ENCODE measurements at places on chromosomes 4 and X.
A peak's percentile ranks its signal among the peaks of the same experiment; 100 is the strongest.

- DNase-seq: no peak
These were observed 732 bp upstream of the ESX1 start for GRCh38 chrX:104255465-104255864.

DNA sequence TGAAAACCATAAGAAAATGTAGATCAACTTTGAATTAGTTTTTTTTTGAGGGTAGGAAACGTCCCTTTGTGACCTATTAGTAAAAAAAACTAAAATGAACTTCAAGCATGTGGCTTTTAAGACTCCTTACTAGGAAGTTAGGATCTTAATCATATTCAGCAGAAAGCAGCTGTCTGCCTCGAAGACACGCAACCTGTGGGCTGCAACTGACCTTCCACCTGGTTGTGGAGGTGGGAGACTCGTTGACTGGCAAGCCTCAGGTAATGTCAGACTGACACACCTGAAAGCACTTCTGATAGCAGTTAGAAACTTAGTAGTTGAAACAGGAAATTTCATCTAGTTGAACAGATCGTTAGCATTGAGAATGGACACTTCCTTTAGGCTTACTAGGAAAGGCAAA is 37.4 kb downstream of the CCNG2 start:
- DNase-seq: no peak

DNA sequence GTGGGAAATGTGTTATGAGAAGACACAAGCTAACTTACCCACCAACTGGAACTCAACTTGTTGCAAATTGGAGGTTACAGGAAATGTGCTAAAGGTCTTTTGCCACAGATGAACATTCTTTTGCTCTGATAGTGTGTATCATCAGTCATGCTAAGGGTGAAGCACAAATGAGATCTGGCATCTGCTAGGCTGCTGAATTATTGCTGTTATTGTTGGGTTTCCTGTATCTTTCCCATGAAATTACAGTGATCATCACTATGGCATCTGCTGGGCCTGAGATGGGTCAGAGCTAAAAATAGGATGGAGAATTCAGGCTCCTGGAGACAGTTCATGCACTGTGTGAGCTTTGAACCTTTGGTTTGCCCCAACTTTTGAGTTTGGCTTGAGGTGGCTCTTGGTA is 124.5 kb downstream of the NPNT start:
- no peak for DNase-seq

GRCh38 chr4:79042079-79042674 is 102.9 kb upstream of the PAQR3 start:
- peak; percentile 11 for DNase-seq

DNA sequence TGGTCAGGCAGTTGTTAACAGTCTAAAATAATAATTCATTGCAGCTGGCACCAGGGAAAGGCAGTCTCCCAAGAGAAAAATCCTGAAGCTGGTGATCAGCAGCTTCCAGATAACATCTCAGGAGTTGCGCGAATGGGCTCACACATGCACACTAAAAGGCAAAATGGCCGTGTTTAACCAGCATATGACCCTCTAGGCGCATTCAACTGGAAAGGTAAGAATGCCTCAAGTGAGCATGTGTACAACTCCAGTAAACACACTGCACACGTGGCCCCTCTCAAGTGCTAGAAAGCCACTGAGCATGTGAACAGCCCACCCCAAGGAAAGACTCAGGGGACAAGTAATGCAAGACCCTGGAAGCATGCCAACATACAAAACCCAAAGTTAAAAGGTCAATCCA is 33.1 kb downstream of the STPG2 start:
- DNase-seq: no peak

- no peak for DNase-seq
These were observed 214.9 kb upstream of the UGT8 start for GRCh38 chr4:114383721-114384120.

GRCh38 chr4:109559625-109559982 is 442 bp upstream of the MCUB start:
- DNase-seq: no peak

- no peak for DNase-seq
These were observed 15.0 kb downstream of the APELA start for GRCh38 chr4:164892018-164892417.

DNA sequence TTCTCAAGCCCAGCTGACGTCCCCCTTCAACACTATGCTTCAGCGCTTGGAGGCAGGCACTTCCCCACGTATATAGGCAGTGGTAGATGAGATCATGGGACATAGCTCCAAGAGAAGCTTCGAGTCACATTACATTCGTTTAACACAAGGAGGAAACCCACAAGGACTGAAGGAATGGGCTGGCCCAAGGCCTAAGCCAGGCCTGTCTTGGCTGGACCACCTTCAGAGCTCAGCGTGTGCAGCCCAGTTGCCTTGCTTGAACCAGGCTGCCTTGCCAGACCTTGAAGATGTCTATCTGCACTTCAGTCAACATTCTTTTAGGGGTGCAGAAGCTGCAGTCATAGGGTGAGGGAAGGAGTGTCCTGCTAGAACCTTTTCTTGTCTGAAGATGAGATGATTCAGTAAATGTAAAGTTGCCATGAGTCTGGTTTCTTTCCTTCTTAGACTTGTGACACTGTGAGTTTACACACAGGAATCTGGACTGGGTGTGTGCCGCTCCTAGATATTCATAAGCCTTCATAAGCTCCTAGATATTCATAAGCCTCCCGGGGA is 144.1 kb upstream of the RBPJ start:
- DNase-seq: no peak

GRCh38 chrX:122188751-122189150 is 995.3 kb upstream of the GRIA3 start:
- no peak for DNase-seq

DNA sequence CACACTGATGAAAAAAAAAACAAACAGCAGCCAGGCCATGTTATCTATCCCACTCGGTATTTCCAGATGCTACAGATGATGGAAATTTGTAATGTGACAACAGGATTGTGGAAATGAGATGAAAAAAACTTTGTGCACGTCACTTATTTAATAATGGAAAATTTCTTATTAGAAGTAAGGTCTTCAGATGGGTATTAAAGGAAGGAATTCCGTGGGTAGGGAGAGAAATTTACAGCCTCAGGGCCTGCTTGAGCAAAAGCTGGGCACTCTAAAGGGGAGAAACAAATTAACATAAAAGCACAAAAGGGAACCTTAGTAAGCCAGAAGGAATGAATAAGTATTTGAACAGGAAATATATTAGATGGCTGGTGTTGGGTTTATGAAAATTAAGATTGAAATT is 4.2 kb upstream of the PKD2 start:
- DNase-seq: no peak

DNA sequence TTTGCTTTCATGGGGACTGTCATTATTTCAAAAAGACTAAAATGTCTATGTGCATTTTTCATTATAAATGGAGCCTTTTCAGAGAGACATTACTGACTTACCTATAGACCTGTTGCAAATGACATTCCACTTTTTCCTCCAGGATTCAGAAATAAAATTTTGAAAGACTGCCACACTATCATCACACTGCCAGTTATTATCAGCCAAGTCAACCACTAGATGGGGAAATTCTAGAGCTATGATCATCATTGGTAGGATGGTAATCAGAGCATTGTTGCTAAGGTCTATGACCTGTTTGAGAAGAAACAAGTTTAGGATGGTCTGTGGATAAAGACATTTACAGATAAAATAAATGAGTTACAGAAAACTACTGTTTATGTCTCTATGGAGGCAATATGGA is 22.5 kb downstream of the LRRC66 start:
- no peak for DNase-seq

GRCh38 chr4:76305033-76305687 is 1.4 kb upstream of the STBD1 start:
- no peak for DNase-seq
